Sigmoid colon (tissue), 7 donors: ENCODE measurements at places on chromosomes 11 and 22. TPM values are rescaled to one million over a fixed set of nuclear protein-coding genes. Genes with fewer than 3 reads are reported as not detected.

DNA sequence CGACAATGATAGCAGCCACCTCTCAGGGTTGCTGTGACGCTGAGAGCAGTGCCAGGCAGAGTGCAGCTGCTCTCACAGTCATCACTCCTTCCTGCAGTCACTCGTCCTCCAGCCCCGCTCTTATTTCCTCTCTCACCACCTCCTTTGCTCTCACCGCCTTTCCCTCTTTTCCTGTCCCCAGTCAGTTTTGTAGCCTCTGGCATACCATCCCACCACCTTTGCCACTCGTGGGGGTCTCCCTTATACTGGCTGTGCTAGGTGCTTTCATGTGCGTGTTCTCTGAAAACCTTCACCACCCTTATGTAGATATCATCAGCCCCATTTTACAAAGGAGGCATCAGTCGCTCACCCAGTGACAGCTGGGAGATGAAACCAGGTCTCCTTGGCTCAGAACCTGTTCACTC is 19.3 kb upstream of the ST3GAL4 start:
- DNase-seq: no peak

DNA sequence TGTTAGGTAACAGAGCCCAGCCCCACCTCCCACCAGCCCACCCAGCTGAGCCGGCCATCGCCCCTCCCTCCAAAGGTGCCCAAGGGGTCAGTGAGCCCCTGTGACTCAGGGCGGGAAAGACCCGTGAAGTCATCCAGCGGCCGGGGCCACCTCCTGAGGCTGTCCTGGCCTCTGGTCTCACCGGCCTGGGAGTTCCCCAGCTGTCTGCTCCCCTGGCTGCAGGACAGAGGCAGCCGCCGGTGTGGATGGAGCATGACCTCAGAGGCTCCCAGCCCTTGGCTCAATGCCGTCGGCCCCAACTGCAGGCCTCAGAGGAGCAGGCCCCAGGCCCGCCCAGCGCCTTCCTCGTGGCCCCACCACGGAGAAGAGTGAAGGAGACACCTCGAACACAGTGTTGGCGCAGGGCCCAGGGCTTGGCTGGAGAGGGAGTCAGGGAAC is 28.7 kb downstream of the RPL3 start:
- peak; percentile 84 for DNase-seq

- no peak for DNase-seq
Observed at GRCh38 chr11:109772892-109773291, 320.3 kb upstream of the ZC3H12C start.

DNA sequence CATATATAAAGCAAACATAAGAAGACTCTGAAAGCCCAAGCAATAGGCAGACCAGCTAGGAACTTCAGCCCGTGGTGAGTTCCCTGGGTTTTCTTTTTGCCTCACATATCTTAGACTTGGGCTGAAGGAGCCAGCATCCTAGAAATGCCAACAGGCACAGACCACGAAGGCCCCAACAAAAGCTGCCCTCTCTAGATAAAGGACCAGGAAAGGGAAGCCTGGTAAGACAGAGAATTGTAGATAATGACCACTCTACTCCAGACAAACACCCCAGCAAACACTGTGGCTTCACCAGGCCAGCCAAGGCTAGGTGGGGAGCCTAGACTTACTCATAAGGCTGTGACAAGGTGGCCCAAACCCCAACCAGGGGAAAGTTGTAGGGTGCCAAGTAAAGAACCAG is 11.2 kb downstream of the GAL start:
- no peak for DNase-seq

DNA sequence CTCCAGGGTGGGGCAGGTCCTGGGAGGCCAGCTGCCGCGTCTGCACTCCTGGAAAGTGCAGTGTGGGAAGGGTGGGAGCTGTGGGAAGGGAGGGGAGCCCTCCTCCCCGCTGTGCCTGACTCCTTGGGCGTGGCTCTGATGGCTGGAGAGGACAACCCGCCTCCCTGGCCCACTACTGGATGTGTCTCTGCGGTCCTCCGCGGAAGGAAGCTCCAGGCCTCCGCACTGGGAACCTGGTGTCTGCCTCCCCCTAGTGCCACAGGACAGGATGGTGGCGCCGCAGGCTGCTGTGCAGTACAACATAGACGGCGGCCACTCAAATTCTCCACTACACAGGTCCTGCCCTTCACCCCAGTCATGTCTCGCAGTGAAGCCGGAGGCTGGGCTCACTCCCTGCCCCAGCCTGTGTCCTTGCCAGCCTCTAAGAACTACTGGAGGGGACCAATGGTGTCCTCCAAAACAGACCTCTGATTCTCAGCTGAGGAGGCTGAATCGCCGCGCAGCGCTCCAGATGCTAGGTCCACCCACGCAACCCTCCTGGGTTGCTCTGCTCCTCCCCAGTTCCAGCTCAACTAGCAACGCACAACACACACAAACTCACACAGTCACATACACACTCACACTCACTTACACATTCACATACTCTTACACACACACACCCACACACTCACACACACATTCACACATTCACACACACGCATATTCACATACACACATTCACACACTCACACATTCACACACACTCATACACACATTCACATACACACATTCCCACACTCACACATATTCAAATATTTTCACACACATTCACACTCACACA is 12.4 kb upstream of the DSCAML1 start:
- DNase-seq: peak; percentile 88

GRCh38 chr11:9617940-9618339 is 44.5 kb downstream of the WEE1 start:
- DNase-seq: no peak

DNA sequence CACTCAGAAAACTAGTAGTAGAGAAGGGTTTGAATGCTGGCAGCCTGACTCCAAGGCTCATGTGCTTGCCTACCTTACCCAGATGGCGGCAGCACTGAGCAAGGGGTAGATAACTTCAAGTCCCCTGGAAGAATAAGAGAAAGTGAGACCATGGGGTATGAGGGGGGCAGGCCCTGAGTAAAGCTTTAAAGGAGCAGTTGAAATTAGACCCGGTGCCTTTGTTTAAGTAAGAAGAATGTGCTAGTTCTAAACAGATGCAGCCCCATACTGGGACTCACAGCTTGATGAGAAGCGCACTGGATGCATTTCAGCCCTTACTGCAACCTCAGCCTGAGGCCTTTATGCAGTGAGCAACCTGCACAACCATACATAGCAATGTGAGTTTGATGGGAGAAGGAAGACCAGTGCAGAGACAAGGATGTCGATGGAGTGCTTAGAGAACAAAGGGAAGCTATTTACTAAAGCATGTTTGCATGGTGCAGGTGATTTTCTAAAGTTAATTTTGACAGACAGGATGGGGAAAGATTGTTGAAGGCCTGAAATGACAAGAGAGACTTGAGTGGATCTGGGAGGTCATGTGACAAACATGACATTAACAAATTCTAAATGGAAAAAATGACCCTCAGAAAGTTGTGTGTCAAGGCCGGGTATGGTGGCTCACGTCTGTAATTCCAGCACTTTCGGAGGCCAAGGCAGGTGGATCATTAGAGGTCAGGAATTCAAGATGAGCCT is 27.1 kb upstream of the TMA7B start:
- DNase-seq: no peak

Gene TSGA10IP
- total RNA-seq: not detected

Gene PC
- total RNA-seq: 2.5 TPM
